A549 treated with dexamethasone at 1 μM for 4 hours (cell line): ENCODE measurements at places on chromosomes 16 and 17. TPM values are rescaled to one million over a fixed set of nuclear protein-coding genes. Genes with fewer than 3 reads are reported as not detected.

ESRP2 gene
- 0.06 to 0.11 TPM (median 0.08 TPM) in 4 of 5 replicates, not detected in the other for total RNA-seq

CFAP119 gene
- 3.1 to 8.7 TPM (median 7.5 TPM) in 5 replicates for total RNA-seq

MYOCD gene
- 0.41 to 1.9 TPM (median 1.1 TPM) in 5 replicates for total RNA-seq

TRIM72 gene
- 0.01 to 0.06 TPM (median 0.03 TPM) in 5 replicates for total RNA-seq

RFWD3 gene
- 32.9 to 43.7 TPM (median 39.7 TPM) in 5 replicates for total RNA-seq

PRSS33 gene
- not detected in 5 replicates for total RNA-seq

SMIM36 gene
- not detected in 5 replicates for total RNA-seq

CACNG3 gene
- not detected in 5 replicates for total RNA-seq

GFAP gene
- total RNA-seq, result 0.37 to 0.66 TPM (median 0.61 TPM) in 5 replicates

RDM1 gene
- total RNA-seq, result 2.2 to 3.3 TPM (median 2.6 TPM) in 5 replicates

KCNG4 gene
- not detected in 5 replicates for total RNA-seq

ACSM3 gene
- 3.4 to 6.0 TPM (median 4.7 TPM) in 5 replicates for total RNA-seq

MATCAP1 gene
- 4.4 to 8.0 TPM (median 6.2 TPM) in 5 replicates for total RNA-seq
